ENCODE measurements at places on chromosomes 12 and 14.

DNA sequence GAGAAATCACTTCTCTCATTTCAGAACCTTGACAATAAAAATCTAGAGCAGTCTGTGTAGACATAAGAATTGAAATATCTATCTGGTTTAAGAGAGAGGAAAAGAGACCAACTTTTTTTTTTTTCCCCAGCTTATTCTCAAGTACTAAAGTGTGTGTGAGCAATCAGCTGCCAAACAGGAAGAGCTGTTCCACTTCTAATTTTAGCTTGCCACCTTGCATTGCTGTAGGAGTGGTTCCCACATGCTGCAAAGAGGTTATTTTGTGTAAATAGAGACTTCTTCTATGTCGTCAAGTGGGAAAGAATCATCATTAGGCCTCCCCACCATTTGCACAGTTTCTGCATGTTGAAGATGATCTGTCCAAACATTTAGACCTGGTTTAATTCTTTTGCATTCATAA, 142.6 kb downstream of the NPAS3 start:
- DNase-seq: no peak

DNA sequence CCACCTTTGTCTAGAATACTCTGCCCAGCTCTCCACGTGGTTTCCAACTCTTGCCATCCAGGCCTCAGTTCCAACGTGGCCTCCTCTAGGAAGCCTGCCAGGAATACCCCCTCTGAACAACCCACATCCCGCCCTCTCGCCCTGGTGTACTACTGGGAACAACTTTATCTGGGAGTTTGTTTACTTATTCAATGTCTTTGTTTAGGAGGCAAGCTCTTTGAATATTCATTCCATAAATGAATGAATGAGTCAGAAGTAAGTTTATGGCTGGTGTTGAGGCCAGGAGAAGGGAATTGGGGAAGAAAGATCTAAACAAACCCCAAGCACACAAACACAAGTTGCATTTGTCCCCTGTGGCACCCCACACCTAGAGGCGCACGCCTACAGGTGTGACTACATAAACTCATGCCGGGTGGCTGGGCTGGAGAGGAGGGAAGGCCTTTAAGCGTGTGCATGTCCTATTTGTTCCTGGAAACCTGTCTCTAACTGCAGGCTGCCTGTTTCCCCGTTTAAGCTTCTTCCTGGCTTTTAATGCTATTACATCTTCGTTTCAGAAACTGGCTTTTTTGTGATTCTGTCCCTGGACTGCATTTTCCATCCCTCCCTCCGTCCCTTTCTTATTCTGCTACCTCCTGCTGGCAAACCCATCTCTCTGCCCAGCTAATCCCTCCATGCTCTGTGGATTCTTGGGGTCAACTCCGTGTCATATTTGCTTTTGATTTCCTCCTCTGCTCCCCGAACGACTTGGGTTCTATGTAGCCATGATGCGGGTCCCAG, 57.9 kb downstream of the FZD10 start:
- no peak for DNase-seq

- no peak for DNase-seq
Observed at GRCh38 chr12:129372876-129373275, 519.6 kb downstream of the GLT1D1 start.

DNA sequence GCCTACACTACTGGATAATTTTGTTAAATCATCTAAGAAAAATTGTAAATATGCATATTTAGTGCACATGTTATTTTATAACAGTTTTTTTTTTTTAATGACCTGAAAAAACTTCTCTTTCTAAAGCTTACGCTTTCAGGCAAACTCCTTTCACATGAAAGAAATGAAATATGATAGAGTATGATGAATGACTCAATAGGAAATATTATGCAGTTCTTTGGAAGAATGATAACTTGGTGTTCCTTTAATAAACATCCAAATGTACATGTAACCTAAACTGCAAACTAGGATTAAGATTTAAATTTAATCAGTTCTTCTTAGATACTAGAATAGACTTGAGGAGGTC, 136.6 kb downstream of the FGD4 start:
- DNase-seq: no peak

GRCh38 chr14:76761960-76762410, 717 bp downstream of the VASH1 start:
- no peak for DNase-seq
